ENCODE measurements at places on chromosomes 3 and 15.

DNA sequence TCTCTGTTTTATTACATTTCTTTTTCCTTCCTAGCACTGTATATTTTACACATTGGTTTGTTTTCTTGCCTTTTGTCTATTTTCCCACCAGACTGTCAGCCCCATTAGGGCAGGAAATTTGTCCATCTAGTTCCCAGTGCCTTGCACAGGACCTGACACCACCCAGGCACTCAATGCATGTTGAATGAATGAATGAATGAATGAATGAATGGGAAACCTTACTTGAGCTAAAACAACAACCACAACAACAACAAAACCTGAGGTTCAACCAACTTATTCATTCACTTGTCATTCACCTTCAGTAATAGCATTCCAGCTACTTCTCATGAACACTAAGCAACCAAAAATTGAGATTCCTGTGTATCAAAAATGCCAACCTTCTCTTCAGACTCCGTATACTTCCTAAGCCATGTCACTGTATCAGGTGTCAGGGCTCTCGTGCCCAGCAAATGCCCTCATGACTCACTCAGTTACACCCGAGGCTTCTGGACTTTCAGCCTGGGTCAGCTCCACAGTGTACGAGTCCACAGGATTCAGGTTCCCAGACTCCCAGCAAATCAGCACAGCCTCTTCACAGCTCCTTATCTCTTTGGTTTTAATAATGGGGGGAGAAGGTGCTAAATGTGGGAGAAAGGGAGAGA lies 37.3 kb downstream of the FSD2 start:
- DNase-seq: no peak

DNA sequence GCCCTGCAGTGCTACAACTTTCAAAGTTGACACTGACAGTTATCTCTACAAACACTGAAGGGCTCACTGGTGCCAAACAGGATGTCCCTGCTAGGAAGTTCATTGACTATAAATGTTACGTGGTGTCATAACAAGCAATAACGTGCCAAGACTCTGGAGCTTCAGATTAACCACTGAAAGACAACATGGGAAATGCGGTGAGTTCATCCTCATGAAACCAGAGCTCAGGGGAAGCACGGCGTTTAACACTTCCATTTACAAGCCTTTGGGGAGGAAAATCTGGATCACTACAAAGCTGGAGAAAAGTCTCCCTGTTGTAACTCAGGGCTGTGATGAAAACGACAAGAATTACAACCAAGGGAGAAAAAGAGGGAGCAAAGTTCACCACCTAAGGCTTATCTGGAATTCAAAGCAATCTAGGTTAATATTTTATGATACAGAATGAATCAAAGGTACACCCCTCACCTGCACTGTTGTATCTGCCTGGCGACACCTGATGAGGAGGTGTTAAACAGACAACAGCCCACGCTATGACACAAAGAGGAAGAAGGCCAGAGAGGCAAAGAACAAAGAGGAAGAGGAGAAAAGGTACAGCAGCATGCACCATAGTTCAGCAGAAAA lies 27.0 kb downstream of the SHQ1 start:
- DNase-seq: peak; percentile 82

DNA sequence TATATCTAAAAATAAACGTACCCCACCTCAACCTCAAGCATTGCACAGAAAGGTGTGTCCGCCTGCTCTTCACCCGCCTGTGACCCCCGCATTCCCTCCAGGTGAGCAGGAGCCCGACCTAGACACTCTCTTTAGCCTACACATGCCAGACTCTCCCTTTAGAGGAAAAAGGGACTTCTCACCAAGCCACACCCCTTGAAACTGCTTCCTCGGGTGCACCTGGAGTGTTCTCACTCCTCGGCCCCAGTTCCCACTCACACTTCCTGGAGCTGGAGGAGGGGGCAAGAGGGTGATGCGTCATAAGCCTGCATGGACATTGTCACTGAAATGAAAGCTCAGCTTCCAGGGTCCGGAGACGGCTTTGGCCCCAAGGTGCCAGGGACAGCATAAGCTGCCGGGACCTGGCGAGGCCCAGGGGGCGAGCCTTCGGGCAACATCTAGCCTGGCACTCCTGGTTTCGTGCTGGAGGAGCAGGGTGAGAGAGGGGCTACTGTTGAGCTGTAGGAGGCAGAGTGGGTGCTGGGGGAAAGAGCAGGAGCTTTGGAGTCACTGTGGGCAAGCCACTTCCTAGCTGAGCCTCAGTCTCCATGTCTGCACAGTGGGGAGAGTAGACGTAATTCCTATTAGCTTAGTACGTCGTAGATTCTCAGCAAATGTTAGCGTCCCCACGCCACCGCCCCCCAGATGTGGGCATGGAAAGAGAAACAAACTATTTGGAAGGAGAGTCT lies 9.8 kb upstream of the MUC4 start:
- no peak for DNase-seq

GRCh38 chr3:55501905-55502304 lies 14.8 kb upstream of the WNT5A start:
- DNase-seq: no peak

DNA sequence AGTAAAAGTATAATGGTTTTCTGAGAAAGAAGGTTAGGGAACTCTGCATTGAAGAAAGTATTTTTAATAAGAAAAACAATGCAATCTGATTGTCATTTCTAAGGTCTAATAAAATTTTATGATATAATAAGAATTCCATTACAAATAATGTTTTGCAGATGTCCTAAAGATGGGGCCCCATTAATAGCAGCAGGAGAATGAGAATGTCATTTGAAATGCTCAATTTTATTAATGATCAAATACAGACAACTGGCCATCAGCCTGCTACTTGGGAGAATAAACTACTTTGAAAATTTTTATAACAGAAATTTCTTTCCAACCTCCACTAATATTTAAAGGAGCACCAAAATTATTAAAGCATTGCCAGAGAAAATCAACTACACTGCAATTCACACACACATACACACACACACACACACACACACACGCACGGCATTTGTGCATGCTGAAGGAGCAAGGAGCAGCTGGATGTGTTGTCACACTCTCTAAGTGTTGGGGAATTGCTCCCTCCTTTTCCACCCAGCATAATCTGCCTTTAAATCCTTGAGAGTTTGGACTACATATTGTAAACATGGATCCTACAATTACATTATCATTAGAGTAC lies 109.5 kb downstream of the THRB start:
- DNase-seq: peak; percentile 42

GRCh38 chr15:40928821-40929659 lies at the start of gene DLL4:
TSS of gene DLL4 (plus strand) at chr15:40929340. CDS start at chr15:40929669, 329 bp downstream.
- peak; percentile 98 for DNase-seq

DNA sequence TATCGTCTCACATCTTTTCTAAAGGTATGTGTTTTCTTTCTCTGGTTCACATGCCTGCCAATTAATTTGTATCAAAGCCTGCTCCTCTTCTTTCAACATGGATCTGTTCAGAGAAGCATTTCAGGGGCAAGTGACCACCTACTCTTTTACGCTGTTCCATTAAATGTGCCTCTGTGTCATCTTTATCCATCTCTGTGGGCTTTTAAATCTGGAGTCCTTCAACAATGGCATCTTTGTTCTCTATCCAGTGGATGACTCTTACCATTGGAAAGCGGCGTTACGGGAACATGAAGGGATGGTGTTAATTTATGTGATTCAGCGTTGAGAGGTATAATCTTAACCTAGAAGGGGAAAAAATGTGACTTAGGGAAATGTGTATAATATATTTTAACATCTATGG lies 92.7 kb upstream of the CFAP20DC start:
- DNase-seq: no peak

DNA sequence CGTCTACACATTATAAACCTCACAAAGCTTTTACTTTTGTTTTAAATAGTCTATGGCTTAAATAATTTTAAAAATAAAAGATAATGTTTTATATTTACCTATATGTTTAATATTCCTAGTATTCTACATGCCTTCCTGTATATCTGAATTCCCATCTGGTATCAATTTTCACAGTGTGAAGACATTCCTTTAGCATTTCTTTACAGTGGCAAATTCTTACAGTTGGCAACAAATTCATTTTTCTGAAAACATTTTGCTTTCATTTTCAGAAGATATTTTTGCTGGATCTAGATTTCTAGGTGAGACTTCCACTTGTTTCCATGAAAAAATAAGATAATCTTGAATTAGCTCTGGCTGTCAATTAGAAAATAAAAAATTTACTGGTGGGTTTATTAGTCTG lies 471.4 kb upstream of the NAALADL2 start:
- no peak for DNase-seq

- DNase-seq: peak; percentile 49
Measured at GRCh38 chr15:90716317-90716975, 700 bp upstream of the BLM start.

- peak; percentile 78 for DNase-seq
Measured at GRCh38 chr3:195907934-195908693, at the start of gene TNK2. TSS of gene TNK2 (minus strand) at chr3:195908551. CDS start at chr3:195888588, 19,963 bp downstream.
